ENCODE measurements at places on chromosomes 1 and 21.
A peak's percentile ranks its signal among the peaks of the same experiment; 100 is the strongest.

DNA sequence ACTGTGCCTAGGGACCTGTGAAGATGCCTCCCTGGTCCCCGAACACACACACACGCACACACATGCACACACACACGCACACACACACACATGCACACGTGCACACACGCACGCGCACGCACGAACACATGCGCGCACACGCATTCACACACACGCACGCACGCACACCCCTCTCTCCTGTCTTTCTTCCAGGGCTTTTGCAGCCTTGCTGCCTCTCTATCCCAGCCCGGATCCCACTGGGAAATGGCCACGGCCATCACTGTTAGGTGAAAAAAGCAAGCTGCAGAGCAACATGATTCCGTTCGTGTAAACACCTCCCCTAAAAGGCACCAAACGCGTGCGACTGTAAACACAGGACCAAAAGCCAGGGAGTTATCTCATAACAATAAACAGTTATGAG is 39.7 kb downstream of the NKAIN1 start:
- DNase-seq = peak; percentile 19

DNA sequence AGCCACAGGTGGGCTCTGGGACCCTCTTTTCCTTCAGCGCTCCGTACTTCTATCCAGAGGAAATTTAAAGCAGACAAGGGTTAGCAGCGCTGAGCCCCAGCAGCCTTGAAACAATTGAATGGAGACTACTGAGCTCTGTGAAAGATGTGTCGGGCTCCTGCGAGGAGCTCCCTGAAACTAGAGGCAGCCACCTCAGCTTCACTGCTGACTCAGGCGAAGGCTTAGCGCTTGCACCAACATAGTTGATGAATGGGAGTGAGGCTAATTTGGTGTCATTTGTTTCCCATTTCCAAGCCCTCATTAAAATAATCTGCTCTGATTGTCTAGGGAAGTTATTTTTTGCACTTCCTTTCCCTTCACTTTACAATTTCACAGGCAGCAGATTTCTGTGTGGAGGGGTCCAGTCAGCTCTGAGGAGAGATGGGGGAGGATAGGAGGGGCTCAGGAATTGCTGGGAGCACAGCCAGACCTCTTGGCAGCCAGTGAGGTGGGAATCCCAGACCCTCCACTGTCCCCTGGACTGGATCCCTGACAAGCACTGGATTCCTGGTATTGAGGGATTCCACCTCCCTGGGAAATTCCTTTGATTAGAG is 398.9 kb upstream of the PLXNA2 start:
- no peak for DNase-seq

DNA sequence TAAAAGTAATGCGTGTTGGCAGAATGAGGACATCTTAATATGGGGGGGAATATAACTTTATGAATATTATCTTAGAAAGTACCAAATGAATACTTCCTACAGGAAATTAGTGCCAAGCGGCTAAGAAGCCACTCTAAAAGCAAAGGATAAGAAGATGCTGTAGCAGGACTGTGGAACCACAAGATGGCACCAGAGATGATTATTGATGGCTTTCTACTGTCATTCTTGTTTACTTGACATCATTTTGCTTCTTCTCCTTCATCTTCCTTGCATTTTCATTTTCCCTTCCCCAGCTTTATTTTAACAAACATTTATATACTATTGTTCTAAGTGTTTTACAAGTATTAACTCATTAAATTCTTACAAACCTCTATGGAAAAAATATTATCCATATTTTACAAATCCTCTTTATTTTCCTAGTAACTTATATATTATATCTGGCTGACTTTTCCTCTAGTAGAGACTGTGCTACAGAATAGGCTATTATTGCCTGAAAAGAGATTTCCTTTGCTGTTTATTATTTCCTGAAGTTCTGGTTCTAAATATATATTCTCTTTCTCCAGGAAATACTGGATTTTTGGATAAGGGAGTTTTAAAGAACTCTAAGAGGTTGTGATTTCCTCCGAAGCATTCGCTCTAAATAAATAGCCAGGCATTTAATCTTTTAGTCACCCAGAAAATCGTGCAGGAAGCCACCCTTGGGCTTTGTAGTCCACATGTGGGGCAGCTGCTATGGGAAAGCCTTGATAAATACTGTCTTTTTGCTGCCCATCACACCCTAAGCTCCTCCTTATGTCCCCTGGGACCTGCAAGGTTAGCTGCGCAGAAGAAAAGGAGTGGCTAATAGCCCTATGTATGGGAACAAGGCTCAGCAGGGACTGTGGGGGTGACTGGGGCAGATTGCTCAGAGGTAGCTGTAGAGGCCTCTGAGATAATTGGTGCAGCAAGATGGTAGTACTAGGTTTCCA is 69.8 kb downstream of the TPR start:
- peak; percentile 54 for DNase-seq

GRCh38 chr1:27366113-27366410 is 699 bp downstream of the MAP3K6 start:
- peak; percentile 70 for DNase-seq

- DNase-seq = peak; percentile 58
Measured at GRCh38 chr1:107669996-107670395, 295.0 kb downstream of the VAV3 start.
